ENCODE measurements at places on chromosomes 12 and 14.

DNA sequence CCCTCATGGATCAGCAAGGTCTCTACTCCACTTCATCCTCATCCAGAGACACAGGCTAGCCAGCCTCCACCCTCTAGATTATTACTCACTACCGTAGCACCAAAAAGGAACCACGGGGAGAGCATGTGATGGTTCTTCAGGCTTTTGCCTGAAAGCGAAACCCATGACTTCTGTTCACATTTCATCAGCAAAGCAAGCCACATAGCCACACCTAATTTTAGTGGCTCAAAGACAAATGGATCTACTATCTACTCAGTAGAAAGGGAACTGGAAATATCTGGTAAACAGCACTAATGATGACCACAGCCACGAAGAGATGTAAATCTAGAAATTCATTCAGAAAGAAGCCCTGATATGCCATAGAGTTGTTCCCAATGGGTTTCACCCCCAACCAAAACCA lies 51.4 kb downstream of the VCPKMT start:
- no peak for DNase-seq
- no peaks in the 10 kb centered on the region for H3K4me1 ChIP-seq
- H3K4me3 ChIP-seq, result no peak overlapping the region
- H3K27ac ChIP-seq, result peak overlapping the region; percentile 5
- no peaks in the 10 kb centered on the region for H3K36me3 ChIP-seq
- no peaks in the 10 kb centered on the region for H3K27me3 ChIP-seq

DNA sequence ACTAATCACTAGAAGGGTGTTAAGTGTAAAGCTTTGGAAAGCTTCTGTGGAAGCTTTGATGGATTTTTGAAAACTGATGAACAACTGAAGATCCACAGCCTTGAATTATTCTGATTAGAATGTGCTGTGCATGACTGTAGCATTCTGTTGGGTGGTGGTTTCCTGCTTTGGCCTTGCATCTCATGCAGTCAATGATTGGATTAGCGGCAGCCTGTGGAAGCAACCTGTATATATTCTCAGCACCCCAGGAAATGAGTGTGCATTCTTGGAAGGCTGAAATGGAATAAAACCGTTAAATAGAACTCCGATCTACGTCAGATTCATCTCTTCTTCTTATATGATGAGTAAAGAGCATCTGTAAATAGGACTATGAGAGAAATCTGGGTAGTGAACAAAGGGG lies 120.2 kb downstream of the SLC16A7 start:
- no peaks in the 10 kb centered on the region for H3K27me3 ChIP-seq
- H3K36me3 ChIP-seq, result no peaks in the 10 kb centered on the region
- no peaks in the 10 kb centered on the region for H3K4me1 ChIP-seq
- no peak overlapping the region for H3K27ac ChIP-seq

GRCh38 chr14:91249841-91250616 lies 5.5 kb upstream of the GPR68 start:
- no peak overlapping the region for H3K4me3 ChIP-seq
- no peak for DNase-seq
- no peaks in the 10 kb centered on the region for H3K27me3 ChIP-seq
- H3K4me1 ChIP-seq, result no peaks in the 10 kb centered on the region
- H3K36me3 ChIP-seq, result no peaks in the 10 kb centered on the region

DNA sequence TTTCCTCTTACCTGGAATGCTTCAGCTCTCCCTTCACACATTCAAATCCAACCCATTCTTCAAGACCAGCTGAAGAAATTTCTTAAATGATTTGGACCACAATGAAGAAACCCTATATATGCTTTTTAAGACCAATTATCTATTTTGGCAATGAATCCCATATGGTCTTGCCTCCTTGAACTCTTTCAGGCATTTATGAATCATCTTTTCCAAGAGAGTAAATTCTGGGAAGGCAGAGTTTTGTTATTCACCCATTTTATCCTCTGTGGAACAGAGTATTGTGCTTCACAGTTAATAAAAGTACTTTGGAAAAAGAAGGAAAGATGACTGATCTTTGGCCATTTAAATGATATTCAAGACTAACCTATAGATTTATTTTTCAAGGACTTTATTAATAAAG lies 14.0 kb downstream of the GIT2 start:
- no peak overlapping the region for H3K4me3 ChIP-seq
- H3K27ac ChIP-seq, result no peak overlapping the region
- H3K4me1 ChIP-seq, result no peaks in the 10 kb centered on the region
- H3K27me3 ChIP-seq, result no peaks in the 10 kb centered on the region
- H3K36me3 ChIP-seq, result no peaks in the 10 kb centered on the region
- no peak for DNase-seq

DNA sequence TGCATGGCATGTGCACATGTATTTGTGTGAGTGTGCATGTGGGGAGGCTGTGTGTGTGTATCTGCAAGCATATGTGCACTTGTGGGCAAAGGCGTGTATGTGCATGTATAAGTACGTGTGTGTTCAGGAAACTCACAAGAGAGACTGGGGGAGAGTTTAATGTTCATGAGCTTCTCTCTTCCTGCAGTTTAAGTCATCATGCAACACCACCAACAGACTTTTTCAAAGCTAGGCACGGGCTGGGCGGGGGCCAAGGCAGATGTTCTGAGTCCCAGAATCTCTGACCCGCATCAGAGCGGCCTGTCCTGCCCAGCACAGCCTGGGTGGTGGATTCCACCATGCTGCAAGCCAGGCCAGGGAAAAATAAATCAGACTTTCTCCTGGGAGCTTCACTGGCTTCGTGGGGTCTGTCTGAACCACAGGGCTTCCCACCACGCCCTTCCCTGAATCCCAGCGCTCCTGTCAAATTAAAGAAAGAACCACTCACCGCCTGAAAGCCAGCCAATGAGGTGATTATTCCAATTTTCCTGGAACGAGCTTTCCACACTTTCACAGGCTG lies 75.7 kb downstream of the PITPNM2 start:
- no peaks in the 10 kb centered on the region for H3K36me3 ChIP-seq
- peak overlapping the region; percentile 9 for H3K4me3 ChIP-seq
- no peak overlapping the region for H3K27ac ChIP-seq
- H3K27me3 ChIP-seq, result no peaks in the 10 kb centered on the region
- H3K4me1 ChIP-seq, result no peaks in the 10 kb centered on the region

- DNase-seq, result no peak
- H3K4me1 ChIP-seq, result no peaks in the 10 kb centered on the region
Observed at GRCh38 chr14:35973770-35974169, 147.6 kb downstream of the BRMS1L start.

DNA sequence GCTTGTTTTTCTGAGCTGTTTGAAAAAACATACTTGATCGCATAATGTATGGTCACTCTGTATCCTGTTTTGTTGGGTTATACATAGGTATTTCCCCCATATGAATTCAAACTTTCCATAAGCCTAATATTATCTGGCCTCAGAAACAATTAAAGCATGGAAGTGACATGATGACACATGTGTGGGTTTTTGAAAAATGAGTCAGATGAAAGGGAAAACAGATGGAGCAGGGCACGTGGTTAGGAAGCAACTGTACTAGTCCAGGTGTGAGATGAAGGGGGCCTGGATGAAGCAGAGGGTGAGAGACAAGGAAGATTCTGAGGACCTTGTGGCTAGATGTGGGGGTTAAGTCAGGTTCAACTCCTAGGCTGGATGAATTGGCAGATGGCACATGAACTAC lies 92.7 kb upstream of the DNM1L start:
- DNase-seq, result no peak
- H3K27ac ChIP-seq, result no peak overlapping the region
- H3K27me3 ChIP-seq, result no peaks in the 10 kb centered on the region
- no peaks in the 10 kb centered on the region for H3K36me3 ChIP-seq
- H3K4me3 ChIP-seq, result no peak overlapping the region

GRCh38 chr12:52920937-52921336 lies 16.1 kb upstream of the KRT8 start:
- no peaks in the 10 kb centered on the region for H3K36me3 ChIP-seq
- DNase-seq, result no peak
- H3K27ac ChIP-seq, result no peak overlapping the region
- no peak overlapping the region for H3K4me3 ChIP-seq

DNA sequence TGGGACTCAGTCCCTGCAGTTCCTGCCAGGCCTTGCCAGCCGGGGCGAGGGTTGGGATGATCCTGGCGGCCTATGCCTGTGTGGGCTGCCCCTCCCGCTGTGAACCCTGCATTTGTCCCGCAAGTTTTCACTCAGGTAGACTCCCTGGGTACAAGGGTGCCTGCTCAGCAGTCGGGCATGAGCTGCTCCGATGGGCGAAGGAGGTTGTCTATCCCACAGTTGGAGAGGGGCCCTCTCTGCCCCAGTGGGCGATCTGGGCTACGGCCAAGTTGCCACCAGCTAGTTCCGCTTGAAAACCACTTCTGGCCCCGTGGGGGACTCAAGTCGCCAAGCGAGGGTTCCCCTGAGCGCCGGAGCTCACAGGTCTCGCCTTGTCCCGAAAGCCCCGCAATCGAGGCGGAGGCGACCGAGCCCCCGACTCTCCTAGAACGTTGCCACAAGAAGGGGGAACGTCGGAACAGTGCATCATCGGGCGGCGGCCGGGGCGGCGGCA lies 365 bp upstream of the TPI1 start:
- no peak for DNase-seq
- H3K27ac ChIP-seq, result peak overlapping the region; percentile 96
- no peaks in the 10 kb centered on the region for H3K27me3 ChIP-seq
- H3K4me1 ChIP-seq, result peaks cover 1% of the 10 kb centered on the region
- H3K4me3 ChIP-seq, result peak overlapping the region; percentile 90

DNA sequence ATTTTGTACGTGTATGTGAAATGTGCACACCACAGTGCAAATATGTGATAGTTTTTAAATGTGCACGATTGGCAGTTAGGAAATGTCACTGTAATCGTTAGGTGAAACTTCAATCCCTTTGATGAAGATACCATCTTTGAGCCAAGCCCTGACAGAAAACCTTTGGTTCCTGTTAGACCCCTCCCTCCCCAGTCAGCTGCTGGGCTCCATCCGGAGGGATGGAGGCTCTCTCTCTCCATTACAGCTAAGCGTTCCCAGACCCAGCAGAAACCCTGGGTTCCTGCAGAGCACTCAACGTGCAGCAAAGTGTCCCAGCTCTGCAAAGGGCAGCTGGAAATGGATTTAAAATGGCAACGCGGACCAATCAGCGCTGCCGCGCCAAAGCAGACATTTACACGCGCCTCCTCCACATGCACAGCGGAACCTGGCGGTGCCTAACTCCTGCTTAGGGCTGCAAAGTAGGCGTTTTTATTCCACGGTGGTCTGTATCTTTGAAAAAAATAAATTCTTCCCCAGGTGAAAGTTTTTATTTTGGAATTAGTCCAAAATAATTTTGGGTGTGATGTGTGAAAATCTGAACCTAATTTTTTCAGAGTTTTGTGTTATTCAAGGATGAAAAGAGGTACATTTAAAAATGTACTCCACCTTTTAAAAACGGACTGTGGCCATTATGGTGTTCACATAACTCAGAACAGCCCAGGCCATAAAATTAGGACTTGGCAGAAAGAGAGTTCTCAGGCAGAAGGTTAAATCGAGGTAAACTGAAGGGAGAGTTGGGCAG lies 1.4 kb upstream of the HMGA2 start:
- no peaks in the 10 kb centered on the region for H3K36me3 ChIP-seq
- no peak overlapping the region for H3K27ac ChIP-seq
- H3K4me3 ChIP-seq, result peak overlapping the region; percentile 58

DNA sequence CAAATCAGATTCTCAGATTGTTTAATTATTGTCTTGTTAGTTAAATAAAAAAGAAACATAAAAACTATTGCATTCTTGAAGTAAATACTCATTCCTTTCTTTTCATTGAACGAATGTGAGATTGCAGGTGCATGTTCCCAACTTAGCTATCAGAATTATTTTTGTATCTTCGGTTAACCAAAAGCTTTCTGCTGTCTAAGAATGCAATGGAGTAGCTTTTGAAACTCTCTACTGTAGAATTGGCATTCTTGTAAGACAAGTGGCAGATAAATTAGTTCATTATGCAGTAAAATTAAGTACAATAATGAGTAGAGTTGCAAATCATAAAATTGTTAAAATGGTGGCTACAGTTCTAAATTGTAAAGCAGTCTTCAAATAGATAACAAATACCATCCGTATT lies 298.1 kb downstream of the ACSS3 start:
- H3K27ac ChIP-seq, result no peak overlapping the region
- no peak for DNase-seq
- no peaks in the 10 kb centered on the region for H3K27me3 ChIP-seq

- H3K27me3 ChIP-seq, result no peaks in the 10 kb centered on the region
- H3K4me3 ChIP-seq, result no peak within 1 kb of the TSS
- no peaks in the 10 kb centered on the region for H3K36me3 ChIP-seq
- H3K4me1 ChIP-seq, result no peaks in the 10 kb centered on the region
- no peak within 1 kb of the TSS for H3K27ac ChIP-seq
Observed at GRCh38 chr14:21057803-21058675, at the start of gene RNASE8. Gene RNASE8, plus strand, starts transcription at chr14:21057822. Its CDS starts 71 bp downstream, at chr14:21057893.

DNA sequence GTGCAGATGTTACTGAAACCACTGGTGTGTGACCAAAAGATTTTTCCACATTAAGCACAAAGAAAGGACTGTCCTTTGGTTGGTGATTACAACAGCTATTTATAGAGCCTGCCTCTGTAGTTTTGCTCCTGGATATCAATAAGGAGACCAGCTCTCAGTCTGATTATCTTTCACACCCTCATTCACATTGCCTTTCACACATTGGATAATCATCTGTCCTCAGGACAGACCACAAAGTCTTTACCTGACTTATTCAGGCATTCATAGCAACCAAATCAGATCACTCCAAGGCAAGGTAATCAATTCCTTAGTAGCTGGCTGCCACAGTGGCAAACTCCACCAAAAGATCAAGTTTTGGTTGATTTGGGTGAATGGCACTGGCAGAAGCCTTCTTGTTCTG lies 59.6 kb upstream of the CPSF6 start:
- H3K27me3 ChIP-seq, result no peaks in the 10 kb centered on the region
- no peak overlapping the region for H3K27ac ChIP-seq
- H3K36me3 ChIP-seq, result no peaks in the 10 kb centered on the region
- H3K4me3 ChIP-seq, result no peak overlapping the region

DNA sequence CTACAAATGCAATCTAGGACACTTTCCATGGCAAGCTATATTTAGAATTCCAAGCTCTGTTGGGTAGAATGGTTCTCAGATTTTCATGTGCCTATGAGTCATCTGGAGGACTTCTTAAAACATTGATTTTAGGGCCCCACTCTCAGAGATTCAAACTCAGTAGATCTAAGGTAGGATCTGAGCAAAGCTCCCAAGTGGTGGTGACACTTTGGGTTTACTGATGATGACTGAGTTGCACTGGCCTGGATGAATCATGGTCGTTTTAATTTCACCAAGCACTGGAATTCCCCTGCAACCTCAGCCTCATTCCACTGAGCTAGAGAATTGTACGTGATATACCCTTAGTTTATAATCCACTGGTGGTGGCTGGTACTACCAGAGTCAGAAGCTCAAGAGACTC lies 86.5 kb downstream of the PPM1H start:
- H3K4me1 ChIP-seq, result no peaks in the 10 kb centered on the region
- no peaks in the 10 kb centered on the region for H3K36me3 ChIP-seq
- no peaks in the 10 kb centered on the region for H3K27me3 ChIP-seq
- no peak overlapping the region for H3K4me3 ChIP-seq

DNA sequence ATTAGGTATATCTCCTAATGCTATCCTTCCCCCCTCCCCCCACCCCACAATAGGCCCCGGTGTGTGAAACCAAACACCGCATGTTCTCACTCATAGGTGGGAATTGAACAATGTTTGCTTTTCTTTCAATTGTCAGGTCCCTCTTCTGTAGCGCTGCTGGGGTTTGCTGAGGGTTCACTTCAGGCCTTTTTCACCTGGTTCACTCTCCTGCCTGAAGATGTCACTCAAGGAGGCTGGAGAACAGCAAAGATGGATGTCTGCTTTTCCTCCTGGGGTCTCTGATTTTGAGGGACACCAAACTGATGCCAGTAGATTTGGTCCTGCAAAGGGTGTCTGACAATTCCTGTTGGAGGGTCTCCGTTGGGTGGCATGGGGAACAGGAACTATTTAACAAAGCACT lies 35.8 kb downstream of the KLRK1 start:
- H3K27me3 ChIP-seq, result no peaks in the 10 kb centered on the region
- H3K27ac ChIP-seq, result no peak overlapping the region
- no peak for DNase-seq

GRCh38 chr12:82144505-82144904 lies 213.7 kb downstream of the CCDC59 start:
- no peaks in the 10 kb centered on the region for H3K4me1 ChIP-seq
- H3K4me3 ChIP-seq, result no peak overlapping the region
- no peak for DNase-seq
- H3K27ac ChIP-seq, result no peak overlapping the region
